Hematopoietic multipotent progenitor cell treated with erythropoietin and hydrocortisone succinate and interleukin-3 and kit ligand, for 6 days (in vitro differentiated cells): ENCODE measurements at places on chromosomes 2 and 18.

DNA sequence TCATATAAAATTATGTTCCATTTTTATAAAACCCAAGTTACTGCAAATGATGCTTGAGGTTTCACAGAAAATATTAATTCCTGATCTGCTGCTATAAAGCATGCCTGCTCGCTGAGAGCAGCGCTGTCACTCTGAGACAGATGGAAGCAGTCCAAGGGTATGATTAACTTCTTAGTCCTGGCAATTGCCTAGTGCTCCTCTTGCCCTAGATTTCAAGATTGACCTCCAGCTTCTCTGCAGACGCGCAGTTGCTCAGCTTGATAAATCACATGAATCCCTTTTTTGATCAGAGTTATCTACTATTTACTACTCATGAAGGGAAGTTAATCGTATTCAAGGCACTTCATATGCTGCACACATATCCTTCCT, 154.6 kb upstream of the REV1 start:
- no peak for DNase-seq

DNA sequence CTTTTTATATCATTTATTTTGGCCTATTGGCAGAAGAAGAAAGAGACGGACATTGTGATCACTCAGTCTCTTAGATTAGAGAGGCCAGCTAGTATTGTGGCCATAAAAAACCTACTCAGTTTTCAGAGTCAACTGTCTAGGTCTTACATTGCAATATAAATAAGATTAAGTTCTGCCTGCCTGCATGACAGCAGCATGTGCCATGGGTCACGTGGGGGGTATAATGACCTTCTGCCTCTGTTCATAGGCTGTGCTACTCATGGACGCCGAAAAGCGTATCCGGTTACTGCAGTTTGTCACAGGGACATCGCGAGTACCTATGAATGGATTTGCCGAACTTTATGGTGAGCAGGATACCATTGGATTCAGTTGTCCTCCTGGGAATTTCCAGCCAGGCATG, 238.5 kb downstream of the ALPK2 start:
- no peak for DNase-seq

DNA sequence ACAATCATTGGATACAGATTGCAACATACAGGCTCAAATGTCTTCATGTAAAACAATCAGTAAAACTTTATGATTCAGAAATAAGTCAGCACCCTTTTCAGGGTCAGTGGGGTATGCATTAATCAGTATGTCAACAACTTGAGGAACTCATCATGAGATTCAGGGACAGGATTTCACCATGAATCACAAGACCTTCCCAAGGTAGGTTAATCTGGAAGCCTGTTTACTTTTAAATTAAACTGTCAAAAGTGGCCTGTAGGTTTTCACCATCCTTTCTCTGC, 104.8 kb downstream of the SP100 start:
- DNase-seq: no peak

GRCh38 chr18:40365526-40365925, 1589.5 kb upstream of the PIK3C3 start:
- no peak for DNase-seq

DNA sequence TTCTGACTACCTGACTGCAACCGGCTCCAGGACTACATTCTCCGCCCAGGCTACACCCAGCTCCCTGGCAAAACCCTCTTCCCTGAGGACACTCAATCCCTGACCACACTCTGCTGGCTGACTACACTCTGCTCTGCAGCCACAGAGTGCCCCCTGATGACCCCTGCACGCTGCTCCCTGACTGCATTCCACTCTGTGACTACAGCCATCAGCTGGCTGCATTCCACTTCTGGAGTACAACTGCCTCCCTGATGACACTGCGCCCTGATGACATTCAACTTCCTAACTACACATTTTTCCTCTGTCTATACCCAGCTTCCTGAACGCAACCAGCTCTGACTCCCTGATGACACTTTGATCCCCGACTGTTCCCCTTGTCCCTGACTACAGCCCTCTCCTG, 71.3 kb upstream of the NRXN1 start:
- no peak for DNase-seq

- DNase-seq: peak; percentile 75
Observed at GRCh38 chr2:118046634-118047210, 32.9 kb upstream of the CCDC93 start.

- DNase-seq: no peak
Observed at GRCh38 chr2:217404236-217404760, 544.4 kb upstream of the TNP1 start.

DNA sequence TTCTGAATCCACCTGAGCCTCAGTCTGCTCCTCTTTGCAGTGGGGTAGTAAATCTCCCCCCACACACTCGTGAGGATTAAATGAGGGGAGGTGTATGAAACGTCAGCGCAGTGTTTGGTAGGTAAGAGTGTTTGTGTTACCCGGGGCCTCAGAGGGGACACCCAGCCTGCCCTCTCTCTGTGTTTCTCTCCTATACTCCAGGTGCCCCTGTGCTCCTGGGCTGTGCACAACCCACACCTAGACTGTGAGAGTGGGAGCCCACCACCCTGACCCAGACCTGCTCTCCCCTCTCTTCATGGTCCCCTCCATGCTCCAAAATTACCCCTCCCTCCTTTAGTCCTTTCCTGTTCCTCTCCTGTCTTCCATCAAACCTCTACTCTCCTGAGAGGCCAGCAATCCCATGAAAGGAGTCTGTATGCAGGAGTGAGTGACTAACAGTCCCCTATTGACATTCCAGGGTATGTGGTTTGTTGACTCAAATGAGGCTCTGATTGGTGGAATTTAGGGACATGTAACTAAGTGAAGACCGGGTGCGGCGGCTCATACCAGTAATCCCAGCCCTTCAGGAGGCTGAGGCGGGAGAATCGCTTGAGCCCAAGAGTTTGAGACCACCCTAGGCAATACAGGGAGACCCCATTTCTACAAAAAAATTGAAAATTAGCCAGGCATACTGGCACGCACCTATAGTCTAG, 10.4 kb downstream of the CIB4 start:
- no peak for DNase-seq

- no peak for DNase-seq
Observed at GRCh38 chr2:44599130-44599529, 237.4 kb downstream of the CAMKMT start.

DNA sequence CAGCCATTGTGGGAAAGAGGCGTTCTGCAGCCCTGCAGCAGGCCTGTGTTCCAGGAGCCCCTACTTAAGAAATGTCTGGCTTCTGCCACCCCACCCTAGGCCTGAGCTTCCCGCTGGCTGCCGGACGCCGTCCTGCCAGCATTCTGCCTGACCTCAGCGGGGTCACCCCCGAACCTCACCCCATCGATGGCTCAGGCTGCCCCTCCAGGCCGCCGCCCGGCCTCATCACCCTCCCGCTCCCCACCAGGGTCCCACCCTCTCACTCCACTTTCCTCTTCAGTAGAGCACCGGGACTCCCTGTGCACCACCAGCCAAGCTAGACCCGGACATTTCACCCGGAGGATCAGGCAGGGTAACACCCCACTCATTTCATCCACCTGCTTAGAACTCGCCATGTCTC, 73.6 kb upstream of the SALL3 start:
- DNase-seq: no peak

DNA sequence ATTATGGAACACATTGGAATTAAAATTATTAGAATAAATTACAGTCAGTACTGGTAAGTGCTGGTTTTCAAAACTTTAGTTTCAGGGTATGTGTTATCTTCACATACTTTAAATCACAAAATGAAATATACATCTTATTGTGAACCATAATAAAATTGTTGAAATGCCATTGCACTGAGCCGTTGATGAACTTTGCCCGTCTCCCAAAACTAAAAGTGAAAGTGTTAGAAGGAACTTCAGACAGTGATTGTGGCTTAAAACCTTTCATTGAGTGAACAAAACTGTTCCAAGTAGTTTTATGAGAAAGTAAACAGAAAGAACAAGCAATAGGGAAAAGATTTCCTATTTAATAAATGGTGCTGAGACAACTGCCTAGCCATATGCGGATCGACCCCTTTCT, 811.6 kb downstream of the PLCL1 start:
- DNase-seq: no peak

DNA sequence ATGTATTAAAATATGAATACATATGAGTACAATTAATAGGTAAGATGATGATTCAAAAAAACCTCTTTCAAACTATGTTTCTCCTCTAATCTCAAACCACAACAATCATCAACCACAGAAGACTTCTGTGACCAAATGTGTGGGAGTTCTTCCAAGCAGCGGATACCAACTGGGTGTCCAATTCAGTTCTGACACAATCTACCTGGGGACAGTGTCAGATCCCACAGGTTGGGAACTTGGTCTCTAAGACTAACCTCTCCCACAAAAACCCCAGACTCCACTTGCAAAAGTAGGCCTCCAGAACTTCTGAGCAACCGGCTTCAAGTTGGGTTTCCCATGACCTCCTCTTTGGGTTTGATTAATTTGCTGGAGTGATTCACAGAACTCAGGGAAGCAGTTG, 26.9 kb downstream of the FASTKD1 start:
- DNase-seq: no peak

GRCh38 chr18:47895565-47896250, 34.8 kb downstream of the SMAD2 start:
- no peak for DNase-seq

DNA sequence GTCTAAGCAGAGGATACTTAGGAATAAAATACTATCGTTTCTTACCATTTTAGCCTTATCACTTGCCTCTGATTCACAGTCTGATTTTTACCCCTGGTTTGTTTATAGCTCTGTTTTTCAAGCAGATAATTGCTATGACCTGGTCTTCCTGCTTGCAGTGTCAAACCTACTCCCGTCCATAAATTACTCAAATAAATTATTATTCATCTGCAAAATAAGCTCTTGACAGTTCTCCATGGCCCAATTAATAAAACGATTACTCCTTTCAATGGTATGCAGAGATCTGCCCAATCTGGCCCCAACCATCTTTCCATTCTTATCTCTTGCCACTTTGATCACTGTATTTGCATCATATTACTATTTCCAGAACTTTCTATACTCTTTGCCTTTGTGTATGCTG, 354.0 kb downstream of the CCDC85A start:
- DNase-seq: no peak

- no peak for DNase-seq
Observed at GRCh38 chr2:234986876-234987720, 35.3 kb downstream of the SH3BP4 start.

DNA sequence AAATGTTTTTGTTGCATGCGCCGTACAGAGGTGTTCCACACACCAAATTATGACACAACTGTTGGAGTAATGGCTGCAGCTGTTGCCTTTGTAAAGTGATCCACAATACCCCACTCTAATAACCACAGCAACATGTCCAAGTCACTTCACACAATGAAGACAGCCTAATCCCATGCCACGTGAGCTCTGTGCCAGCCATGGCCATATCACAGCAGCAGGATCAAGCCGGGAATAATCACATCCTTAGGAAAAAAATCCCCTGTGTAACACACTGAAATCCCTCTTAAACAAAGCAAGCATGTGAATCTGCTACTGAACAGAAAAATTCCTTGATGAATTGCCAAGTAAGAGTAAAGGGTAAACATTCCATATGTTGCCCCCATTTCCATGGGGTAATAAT, 179.5 kb upstream of the PARD3B start:
- no peak for DNase-seq

DNA sequence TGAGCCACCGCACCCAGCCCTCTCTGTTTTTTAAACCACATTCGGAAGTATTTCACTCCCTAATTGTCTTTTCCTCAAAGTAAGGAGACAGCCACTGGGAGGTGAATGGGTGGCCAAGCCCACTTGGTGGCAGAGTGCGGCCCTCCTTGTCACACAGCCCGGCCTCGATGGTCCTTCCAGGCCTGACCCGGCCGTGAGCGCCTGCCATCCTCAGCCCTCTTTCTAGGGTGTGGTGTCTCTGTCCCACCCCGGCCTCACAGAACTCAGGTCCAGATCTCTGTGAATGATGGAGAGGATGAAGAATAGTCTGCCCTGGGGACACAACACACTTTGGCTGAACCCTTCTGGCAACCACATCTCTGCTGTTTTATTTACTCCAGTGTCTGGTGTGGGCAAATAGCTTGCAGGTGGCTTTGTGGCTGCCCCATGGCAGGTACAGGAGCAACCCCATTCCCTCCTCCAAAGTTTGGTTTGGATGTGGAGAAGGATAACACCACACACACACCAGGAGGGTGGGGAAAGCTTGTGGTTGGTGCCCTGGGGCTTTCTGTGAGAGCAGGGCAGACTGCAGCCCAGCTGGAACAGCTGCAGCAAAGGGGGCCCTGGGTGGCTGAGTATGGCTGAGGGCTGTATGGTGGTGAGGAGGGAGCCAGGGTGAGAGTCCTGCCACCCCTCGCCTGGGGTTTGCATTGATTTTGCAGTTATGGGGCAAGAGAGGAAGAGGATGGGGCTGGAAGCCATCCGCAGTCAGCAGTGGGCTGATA, 88.6 kb downstream of the FAM168B start:
- no peak for DNase-seq

DNA sequence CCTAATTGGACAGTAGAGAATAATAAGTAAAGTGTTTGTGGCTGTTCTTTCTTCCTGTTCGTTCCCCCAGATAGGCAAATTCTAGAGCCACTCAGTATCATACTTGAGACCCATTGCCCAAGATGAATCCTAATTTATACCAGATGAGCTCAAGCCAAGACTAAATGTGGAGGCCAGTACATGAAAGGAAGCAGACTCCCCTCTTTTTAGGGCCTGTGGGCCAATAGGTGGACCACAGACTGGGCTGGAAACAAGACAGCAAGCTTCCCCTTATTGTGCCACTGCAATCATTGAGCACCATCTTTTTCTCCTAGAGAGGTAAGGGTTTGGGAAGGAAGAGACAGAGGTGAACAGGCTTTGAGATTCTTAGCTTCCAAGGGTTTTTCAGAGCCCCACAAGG, 141.9 kb downstream of the MGAT5 start:
- peak; percentile 10 for DNase-seq

- DNase-seq: no peak
Observed at GRCh38 chr2:75516378-75517360, 44.1 kb downstream of the EVA1A start.

DNA sequence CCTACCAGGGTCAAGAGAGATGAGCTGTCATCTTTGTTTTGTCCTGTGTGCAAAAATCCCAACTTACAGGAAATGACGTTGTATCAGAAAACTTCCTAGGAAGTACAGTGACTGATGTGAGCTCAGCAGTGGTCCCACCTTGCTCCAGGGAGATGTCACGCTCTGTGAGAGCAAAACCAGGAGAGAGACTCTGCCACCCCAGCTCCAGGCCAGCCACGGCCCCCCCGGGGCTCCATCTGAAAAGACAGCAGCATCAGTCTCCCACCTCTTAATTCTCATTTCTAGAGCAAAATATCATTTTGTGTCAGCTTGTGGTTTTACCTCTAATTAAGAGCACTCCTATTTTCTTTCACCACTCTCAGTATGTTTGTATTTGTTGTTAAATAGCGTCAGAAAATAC, 57.5 kb downstream of the MYL12B start:
- no peak for DNase-seq

DNA sequence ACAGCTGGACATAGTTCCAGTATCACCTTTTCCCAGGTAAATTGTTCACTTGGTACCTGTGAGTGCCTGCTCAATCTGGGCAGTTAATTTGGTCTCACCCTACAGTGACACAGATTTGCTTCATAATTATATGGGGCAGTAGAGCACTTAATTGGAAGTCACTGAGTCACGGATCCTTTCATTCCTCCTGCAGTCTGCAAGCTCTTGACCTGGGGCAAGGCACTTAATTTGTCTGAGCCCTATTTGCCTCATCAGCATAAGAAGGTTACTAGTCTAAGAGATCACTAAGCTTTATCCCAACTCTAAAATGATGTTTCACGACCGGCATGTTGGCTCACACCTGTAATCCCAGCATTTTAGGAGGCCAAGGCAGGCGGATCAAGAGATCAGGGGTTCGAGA, 8.9 kb downstream of the FBXO36 start:
- DNase-seq: no peak
